Activated effector memory CD4-positive, alpha-beta T cell treated with Interleukin-2 at 50 U/mL for 16 hours (primary cell): ENCODE measurements at places on chromosomes 11 and 22.

GRCh38 chr11:9761441-9761945 is 97.6 kb downstream of the SWAP70 start:
- DNase-seq, result no peak

- no peak for DNase-seq
Observed at GRCh38 chr11:134366254-134366653, 34.5 kb downstream of the GLB1L2 start.

- DNase-seq, result no peak
Observed at GRCh38 chr22:20257212-20258020, 10.7 kb downstream of the RTN4R start.

GRCh38 chr11:39661890-39662289 is 1797.6 kb downstream of the LRRC4C start:
- no peak for DNase-seq

GRCh38 chr11:15194671-15195415 is 80.1 kb downstream of the INSC start:
- no peak for DNase-seq
